Mucosa of descending colon (tissue), 3 donors: ENCODE measurements at places on chromosomes 6 and 20. TPM values are rescaled to one million over a fixed set of nuclear protein-coding genes. Genes with fewer than 3 reads are reported as not detected.

DNA sequence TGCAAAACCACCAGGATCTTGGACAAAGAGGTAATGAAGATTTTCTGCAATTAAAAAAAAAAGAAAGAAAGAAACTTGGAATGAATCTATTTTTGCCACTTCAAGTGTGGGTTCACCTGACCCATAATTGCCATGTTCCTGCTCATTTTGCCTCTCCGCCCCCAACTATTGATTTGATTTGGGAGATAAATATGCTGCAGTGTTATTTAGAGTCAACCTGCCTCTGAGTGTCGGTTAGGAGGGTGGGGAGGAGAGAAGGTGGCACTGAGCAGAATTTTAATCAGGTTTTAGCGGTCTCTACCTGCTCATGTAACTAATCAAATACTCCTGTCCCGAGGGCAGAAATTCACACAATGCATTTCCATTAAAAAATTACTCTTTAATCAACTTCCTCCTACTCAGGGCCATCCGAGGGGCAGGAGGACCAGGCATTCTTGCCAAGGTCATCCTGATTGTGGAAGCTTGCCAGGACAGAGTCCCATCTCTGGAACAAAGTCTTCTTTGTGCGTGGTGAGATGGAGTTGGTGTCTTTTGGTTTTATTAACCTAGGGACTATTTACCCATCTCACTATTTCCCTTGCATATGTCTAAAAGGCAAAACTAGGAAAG, 300.1 kb downstream of the CDH26 start:
- DNase-seq = no peak

DNA sequence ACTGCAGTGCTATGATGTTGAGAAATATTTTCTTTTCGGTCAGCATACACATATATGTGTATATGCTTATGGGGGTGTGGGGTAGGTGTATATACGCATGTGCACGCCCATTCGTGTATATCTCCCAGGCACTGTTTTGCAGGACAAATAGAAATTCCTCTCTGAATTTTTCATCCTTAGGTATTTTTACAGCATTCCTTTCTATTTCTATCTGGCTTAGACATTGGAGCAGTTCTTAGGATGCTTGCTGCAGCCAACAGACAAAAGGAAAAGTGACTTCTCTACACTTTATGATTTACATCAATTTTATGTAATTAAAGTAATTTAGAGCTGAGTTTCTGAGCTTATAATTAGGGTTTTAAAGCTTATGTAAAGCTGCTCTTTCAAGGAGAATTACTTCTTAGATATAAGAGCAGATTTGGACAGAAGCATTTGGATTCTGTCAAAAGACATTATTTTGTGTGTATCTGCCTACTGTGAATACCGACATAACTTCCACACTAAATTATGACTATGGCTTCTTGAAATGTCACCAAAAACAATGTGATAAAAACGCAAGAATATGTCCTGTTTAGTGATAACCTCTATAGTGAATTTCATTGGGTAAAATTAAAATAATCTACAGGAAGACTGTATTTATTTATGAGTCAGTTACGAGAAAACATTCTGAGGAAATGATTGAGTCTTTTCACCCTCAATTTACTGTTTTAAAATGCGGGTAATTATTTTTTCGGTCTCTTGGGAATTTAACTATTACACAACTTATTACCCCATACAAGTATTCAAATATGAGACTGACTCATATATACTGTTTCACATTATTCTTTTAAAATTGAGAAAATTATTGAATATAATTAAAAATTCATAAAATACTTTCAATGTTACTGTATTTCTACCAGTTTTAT, 21.3 kb upstream of the CEP43 start:
- no peak for DNase-seq

Gene VSTM2L
- 2.6 TPM for total RNA-seq

- DNase-seq = no peak
These were observed 1005.5 kb upstream of the CITED2 start for GRCh38 chr6:140379919-140380318.

GRCh38 chr6:116050737-116051136, 10.0 kb downstream of the FRK start:
- DNase-seq = no peak

Gene ADGRF4
- 2.6 TPM for total RNA-seq

Gene KCNK16
- not detected for total RNA-seq
